ENCODE measurements at places on chromosomes 12 and 14. TPM values are rescaled to one million over a fixed set of nuclear protein-coding genes. Genes with fewer than 3 reads are reported as not detected.

Gene IFNG-AS1
- total RNA-seq, result not detected

Gene SNX6
- 234 TPM for total RNA-seq

Gene SLC25A47
- not detected for total RNA-seq

Gene SCNN1A
- total RNA-seq, result 0.87 TPM

Gene SCAF11
- total RNA-seq, result 58.7 TPM

Gene AKAP3
- 1.3 TPM for total RNA-seq

Gene TBC1D30
- total RNA-seq, result 24.4 TPM

Gene ST8SIA1
- not detected for total RNA-seq

Gene PIANP
- not detected for total RNA-seq

Gene DNAI7
- total RNA-seq, result not detected

Gene EP400
- 13.4 TPM for total RNA-seq

Gene SIX6
- not detected for total RNA-seq

Gene CMA1
- total RNA-seq, result not detected

Gene PAWR
- 46.6 TPM for total RNA-seq

Gene MYO1A
- not detected for total RNA-seq

Gene EPYC
- not detected for total RNA-seq

Gene ANGEL1
- total RNA-seq, result 13.5 TPM

Gene SPTLC2
- total RNA-seq, result 38.9 TPM

Gene RDH12
- not detected for total RNA-seq

Gene GNS
- 164 TPM for total RNA-seq

Gene TMTC2
- total RNA-seq, result 6.9 TPM

Gene KRT8
- total RNA-seq, result 14.4 TPM

Gene MYF5
- total RNA-seq, result not detected

Gene CFAP251
- 5.5 TPM for total RNA-seq

Gene GZMH
- not detected for total RNA-seq

Gene VDR
- 0.60 TPM for total RNA-seq

Gene NKX2-1
- total RNA-seq, result not detected

Gene NINJ2
- total RNA-seq, result 5.7 TPM

Gene HOXC5
- not detected for total RNA-seq

Gene HOXC9
- not detected for total RNA-seq

Gene KRT86
- 0.10 TPM for total RNA-seq
